ENCODE measurements at places on chromosomes 5 and 9.

DNA sequence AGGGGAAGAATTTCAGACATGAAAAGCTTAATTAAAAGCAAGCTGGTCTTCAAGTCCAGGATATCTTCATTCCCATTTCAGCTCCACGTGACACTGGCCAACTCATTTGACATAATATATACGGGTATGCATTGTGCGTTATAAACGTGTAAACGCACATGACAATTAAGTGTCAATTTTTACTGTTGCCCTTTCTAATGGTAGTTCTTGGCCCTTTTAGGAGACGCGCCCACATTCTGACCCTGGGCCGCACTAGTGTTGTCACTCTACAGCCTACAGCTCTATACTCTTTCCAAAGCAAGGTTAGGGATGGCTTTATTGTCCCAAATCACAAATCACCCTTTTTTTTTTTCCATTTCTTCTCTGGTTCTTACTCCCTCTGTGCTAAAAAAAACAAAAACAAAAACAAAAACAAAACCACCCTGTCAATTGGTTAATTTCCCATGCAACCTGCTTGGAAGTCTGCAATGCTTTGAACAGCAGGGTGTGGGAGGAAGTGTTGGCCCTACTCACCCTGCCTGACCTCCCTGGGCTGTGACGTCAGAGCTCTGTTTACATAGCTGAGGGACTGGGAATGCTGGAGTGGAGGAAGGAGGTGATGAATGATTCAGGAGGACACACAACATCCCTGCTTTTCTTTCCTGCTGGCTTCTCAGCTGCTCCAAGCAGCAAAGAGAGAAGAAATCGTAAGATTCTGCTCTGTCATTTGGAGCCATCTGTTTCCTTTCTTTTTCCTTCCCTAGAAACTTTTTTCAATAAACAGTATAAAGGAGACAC is 19.3 kb downstream of the RFK start:
- peak; percentile 37 for DNase-seq

- no peak for DNase-seq
Observed at GRCh38 chr5:5209510-5210286, 69.6 kb downstream of the ADAMTS16 start.

- no peak for DNase-seq
Observed at GRCh38 chr5:145787996-145788395, 47.1 kb downstream of the PRELID2 start.

DNA sequence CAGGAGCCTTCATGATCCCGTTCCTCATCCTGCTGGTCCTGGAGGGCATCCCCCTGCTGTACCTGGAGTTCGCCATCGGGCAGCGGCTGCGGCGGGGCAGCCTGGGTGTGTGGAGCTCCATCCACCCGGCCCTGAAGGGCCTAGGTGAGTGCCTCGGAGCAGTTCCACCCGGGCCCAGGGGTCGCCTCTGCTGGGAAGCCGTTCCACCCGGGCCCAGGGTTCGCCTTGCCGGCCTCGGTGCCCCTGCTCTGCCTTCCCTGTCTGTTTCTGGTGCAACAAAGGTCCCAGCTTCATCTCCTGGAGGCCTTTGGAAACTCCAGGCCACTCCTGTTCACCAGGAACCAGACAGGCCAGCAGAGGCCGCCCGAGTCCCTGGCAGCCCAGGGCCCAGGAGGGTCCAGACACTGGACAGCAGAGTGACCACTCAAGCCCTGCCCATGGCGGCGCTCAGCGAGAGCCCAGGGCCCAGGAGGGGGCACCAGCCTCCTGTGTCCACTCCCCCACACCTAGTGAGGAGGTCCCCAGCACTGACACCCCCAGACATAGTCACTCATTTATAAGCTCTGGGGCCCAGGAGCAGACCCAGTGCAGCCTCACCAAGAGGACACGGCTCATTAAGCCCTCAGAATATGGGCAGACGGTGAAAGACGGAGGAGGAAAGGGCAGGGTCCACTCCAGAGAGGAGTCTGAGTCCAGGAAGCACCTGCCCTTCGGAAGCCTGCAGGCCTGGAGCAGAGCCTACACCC is 7.5 kb downstream of the SLC6A19 start:
- DNase-seq = peak; percentile 89

- DNase-seq = no peak
Observed at GRCh38 chr5:89493414-89493813, 610.4 kb upstream of the MEF2C start.

DNA sequence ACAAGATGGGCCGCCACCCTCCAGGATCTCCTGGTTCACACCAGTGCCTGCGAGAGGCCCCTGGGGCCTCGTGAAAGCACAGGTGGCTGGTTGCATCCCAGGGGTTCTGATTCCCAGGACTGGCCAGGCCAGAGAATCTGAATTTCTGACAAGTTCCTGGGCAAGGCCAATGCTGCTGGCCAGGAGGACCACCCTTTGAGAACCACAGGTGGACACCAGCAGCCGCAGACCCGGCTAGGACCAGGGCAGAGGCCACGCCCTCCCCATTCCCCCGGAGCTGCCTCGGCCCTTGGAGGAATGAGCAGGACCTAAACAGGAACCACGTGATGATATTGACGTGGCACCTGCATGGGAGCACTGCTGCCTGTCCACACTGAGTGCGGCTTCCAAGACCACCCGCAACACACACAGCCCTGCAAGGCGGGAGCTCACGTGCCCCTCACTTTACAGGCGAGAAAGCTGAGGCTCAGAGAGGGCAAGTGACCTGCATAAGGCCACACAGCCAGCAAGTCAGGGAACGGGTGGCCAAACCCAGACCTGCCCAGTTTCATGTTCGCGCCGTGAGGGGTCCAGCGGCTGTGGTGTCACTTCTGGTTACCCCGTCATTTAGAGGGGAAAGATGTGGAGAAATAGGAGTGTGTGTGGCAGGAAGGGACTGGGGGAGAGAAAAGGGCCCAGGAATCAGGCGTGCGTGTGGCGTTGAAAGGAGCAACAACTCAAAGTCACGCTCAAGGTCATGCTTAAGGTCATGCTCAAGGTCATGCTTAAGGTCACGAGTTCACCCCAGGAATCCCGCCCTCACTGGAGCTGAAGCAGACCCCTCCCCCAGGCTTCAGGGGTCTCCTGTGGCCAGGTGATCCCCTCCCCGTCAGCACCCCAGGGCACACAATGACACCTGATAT is 105.9 kb upstream of the IER5L start:
- no peak for DNase-seq
